Esophagus mucosa (tissue), 1 donor: ENCODE measurements at places on chromosomes 2 and 18. TPM values are rescaled to one million over a fixed set of nuclear protein-coding genes. Genes with fewer than 3 reads are reported as not detected.

Gene APLF
- total RNA-seq: 4.2 TPM

Gene SPP2
- total RNA-seq: not detected

Gene TANC1
- total RNA-seq: 23.8 TPM

Gene HOXD13
- total RNA-seq: not detected

DNA sequence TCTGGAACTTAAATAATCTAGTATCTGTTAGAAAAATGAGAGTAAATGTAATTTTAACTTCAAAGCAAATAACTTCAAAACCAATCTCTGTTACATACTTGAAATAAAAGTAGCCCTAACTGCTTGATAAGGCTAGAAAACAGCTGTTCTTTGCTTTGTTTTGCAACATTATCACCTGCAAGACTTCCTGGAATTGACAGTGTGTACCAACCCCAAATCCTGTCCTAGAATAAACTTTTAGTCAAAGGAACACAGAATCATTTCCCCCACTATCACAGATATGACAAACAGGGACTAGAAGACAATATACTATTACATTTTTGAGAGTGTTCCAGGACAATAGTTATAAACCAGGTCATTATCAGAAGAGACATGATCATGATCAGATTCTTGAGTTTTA lies 105.3 kb upstream of the PGAP1 start:
- no peak for ATAC-seq

DNA sequence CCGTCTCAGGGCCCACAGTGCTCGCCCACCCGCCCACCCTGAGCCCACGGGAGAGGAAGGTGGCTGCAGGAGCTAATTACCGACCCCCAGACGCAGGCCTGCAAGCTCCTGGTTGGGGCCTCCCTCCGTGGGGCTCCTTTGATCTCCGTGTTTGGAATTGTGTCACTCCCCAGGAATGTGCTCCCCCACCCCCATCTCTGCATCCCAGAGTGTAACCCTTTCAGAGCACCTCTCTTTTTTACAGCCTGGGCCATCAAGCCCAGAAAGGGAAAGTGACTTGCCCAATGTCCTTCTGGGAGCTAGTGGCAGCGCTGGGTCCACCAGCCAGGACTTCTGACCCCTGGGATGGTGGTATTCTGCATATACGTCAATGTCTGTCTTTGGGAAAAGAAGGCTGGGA lies 335.1 kb downstream of the CYRIA start:
- no peak for ATAC-seq

GRCh38 chr2:122749405-122749804 lies 994.0 kb downstream of the TSN start:
- no peak for ATAC-seq

DNA sequence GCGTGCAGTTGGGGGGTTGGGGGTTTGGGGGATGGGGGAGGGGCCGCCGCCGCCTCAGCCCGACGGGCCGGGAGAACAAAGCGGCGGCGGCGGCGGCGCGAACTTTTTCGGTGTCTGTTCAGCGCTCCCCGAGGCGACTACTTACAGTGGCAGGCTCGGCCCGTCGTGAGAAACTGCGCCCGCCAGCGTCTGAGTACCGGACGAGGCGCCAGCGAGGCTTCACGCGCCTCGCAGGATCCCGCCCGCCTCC lies 172 bp downstream of the PRKD3 start:
- no peak for ATAC-seq

- no peak for ATAC-seq
Measured at GRCh38 chr2:80126596-80127189, 177.9 kb downstream of the LRRTM1 start.

GRCh38 chr2:226387499-226387942 lies 412.1 kb downstream of the IRS1 start:
- no peak for ATAC-seq

DNA sequence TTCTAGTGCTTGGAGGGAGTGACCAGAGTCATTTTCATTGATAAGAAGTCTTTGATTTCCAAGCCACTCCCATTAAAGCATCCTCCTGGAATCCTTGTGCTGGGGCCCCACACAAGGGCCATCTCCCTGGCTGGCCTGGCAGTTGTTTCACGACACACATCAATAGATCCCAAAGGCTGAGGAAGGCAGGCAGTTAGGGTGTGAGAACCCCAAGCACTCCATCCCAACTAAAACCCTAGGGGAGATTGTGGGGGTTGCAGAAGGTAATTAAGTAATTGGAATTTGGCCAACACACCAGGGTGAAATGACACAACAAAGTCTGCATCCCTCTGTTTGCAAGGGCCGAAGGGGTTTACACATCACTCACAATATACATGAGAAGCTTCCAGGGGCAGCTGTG lies 578.1 kb upstream of the SYT4 start:
- no peak for ATAC-seq
